Nephron progenitor cell (in vitro differentiated cells): ENCODE measurements at places on chromosomes 16 and 17.
A peak's percentile ranks its signal among the peaks of the same experiment; 100 is the strongest.

- H3K4me3 ChIP-seq = no peak overlapping the region
- H3K36me3 ChIP-seq = peaks cover 4% of the 10 kb centered on the region
- no peak for DNase-seq
These were observed 83.1 kb downstream of the SDK2 start for GRCh38 chr17:73561111-73561510.

DNA sequence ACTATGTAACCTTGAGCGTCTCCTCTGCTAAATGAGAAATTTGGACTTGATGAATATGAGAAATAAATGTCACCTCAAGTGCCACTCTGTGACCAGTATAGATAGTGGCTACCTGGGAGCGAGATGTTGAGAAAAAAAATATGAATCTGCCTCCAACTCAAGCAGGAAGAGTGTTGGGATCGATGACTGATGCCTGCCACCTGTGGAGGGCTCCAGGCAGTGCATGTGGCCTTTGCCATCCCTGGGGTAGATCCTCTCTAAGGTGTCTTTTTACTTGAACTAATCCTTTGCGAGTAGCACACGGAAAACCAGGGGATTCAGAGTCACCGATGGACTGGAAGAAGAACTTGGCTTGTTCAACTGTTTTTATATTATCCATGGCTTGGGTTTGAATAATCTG lies 9.4 kb downstream of the CCDC182 start:
- peaks cover 36% of the 10 kb centered on the region for H3K4me1 ChIP-seq
- no peak overlapping the region for H3K4me3 ChIP-seq
- no peaks in the 10 kb centered on the region for H3K27me3 ChIP-seq

GRCh38 chr17:47305302-47305923 lies 18.3 kb upstream of the EFCAB13 start:
- peaks cover 6% of the 10 kb centered on the region for H3K27me3 ChIP-seq
- H3K4me3 ChIP-seq = no peak overlapping the region
- H3K36me3 ChIP-seq = no peaks in the 10 kb centered on the region

GRCh38 chr17:2400877-2401425 lies at the start of gene MNT:
MNT (minus strand) TSS chr17:2401060; CDS start chr17:2400712, 348 bp downstream.
- H3K4me3 ChIP-seq = peak within 1 kb of the TSS; percentile 92
- H3K36me3 ChIP-seq = peaks cover 10% of the 10 kb centered on the region
- DNase-seq = peak; percentile 90

DNA sequence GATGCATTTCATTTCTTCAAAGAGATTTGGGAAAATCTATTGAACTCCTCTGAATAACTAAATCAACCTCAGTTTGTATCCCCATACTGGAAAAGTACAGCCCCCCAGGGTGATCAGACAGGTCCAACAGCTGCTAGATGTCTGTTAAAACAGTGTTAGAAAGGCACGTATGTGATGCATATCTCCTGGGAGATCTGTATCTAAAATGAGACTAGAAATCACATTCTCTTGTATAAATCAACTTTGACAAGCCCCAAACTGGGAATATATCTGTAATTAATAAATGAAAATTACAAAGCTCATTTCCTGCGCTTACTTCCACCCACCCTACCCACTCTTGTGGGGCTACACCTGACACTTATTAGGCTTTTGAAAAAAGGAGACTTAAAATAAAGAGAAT lies 3.8 kb upstream of the KIF2B start:
- H3K27me3 ChIP-seq = no peaks in the 10 kb centered on the region
- no peak for DNase-seq
- no peaks in the 10 kb centered on the region for H3K36me3 ChIP-seq
- H3K4me3 ChIP-seq = no peak overlapping the region
- peaks cover 26% of the 10 kb centered on the region for H3K4me1 ChIP-seq

DNA sequence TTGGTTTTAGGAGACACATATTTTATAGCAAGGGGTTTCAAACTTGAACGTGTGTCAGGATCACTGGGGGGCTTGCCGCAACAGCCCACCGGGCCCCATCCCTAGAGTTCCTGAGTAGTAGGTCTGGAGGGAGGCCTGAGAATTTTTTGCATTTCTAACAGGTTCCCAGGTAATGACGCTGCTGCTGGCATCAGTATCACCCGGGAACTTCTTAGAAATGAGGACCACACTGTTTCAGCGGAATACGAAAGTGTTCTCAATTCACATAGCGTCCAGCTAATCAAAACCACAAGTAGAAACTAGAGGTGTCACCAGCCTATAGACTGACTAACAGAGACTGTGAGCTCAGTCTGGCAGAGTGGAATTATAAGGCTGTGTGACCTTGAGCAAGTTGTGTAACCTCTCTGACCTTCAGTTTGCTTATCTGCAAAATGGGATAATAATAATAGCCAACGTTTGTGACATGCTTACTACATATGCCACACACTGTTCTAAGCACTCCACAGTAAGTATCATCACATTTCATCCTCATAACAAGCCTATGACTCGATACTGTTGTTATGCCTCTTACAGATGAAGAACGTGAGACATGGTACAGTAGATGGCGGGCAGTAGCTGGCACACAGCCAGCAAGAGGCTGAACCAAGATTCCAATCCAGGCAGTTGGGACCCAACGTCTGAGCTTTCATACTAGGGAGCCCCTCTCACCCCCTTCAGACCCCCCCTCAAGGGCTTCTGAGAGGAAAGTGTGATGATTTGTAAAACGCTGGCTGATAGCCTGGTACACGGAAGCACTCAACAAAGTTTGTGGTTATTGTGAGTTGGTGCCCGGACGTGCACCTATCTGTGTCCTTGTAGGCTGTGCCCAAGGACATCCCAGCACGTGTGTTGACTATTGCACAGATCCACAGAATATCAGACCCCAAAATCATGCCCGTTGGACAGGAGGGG lies 4.6 kb upstream of the ICAM2 start:
- no peak overlapping the region for H3K27ac ChIP-seq
- H3K27me3 ChIP-seq = peaks cover 26% of the 10 kb centered on the region
- H3K36me3 ChIP-seq = no peaks in the 10 kb centered on the region
- peaks cover 19% of the 10 kb centered on the region for H3K4me1 ChIP-seq
- no peak overlapping the region for H3K4me3 ChIP-seq
- DNase-seq = no peak

- DNase-seq = peak; percentile 90
- peaks cover 9% of the 10 kb centered on the region for H3K27me3 ChIP-seq
- no peaks in the 10 kb centered on the region for H3K4me1 ChIP-seq
- no peaks in the 10 kb centered on the region for H3K36me3 ChIP-seq
These were observed 196.1 kb downstream of the GSG1L start for GRCh38 chr16:27867122-27868110.

- peak; percentile 15 for DNase-seq
- H3K27ac ChIP-seq = no peak overlapping the region
- peaks cover 16% of the 10 kb centered on the region for H3K4me1 ChIP-seq
- no peaks in the 10 kb centered on the region for H3K36me3 ChIP-seq
- H3K4me3 ChIP-seq = peak overlapping the region; percentile 38
These were observed 49.6 kb upstream of the AMZ2 start for GRCh38 chr17:68197997-68198930.

DNA sequence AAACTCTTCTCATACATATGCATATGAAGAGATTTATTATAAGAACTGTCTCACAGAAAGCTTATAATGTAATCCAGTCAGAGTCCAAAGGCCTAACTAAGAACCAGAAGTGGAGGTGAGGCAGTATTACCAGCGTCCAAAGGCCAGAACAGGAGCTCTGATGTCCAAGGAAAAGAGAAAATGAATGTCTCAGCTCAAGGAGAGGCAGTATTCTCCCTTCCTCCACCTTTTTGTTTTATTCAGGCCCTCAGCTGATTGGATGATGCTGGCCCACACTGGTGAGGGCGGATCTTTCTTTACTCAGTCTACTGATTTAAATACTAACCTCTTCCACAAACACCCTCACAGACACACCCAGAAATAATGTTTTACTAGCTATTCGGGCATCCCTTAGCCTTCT lies 43.4 kb downstream of the FBXL20 start:
- H3K36me3 ChIP-seq = peaks cover 10% of the 10 kb centered on the region
- DNase-seq = no peak
- no peaks in the 10 kb centered on the region for H3K4me1 ChIP-seq
- no peak overlapping the region for H3K27ac ChIP-seq
- H3K4me3 ChIP-seq = no peak overlapping the region

- peaks cover 14% of the 10 kb centered on the region for H3K36me3 ChIP-seq
- peaks cover 52% of the 10 kb centered on the region for H3K27me3 ChIP-seq
- H3K27ac ChIP-seq = no peak overlapping the region
These were observed 308 bp downstream of the ADCY9 start for GRCh38 chr16:4115949-4116318.

DNA sequence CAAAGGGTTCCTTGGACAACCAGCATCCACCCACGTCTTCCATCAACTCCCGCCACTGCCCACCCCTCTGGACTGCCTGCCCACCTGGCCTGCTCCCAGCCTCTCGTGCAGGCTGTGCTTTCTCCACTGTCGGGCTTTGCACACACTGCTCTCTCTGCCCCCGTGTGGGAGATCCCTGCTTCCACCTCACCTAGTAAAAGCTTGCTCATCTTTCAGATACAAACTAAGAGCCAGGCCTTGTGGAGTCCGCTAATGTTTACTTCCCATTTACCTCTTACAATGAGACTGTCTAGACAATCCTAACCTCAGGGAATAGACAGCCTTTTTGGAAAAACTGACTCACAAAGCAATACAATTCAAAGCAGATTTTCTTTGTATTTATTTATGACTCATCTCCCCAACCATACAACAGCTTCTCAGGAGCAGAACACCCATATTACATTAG lies 67.6 kb downstream of the USP31 start:
- no peak for DNase-seq
- no peaks in the 10 kb centered on the region for H3K4me1 ChIP-seq
- H3K27ac ChIP-seq = no peak overlapping the region
- H3K4me3 ChIP-seq = no peak overlapping the region

DNA sequence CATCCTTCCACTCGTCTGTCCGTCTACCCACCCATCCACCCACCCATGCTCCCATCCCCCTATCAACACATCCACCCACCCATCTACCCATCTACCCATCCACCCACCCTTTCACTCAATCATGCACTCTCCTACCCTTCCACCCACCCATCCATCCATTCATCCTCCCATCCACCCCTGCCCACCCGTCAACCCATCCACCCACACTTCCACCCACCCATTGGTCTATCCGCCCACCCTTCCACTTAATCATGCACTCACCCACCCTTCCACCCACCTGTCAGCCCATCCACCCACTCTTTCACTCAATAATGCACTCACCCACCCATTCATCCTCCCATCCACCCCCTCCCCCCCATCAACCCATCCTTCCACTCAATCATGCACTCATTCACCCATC lies 250.0 kb upstream of the EEF2KMT start:
- DNase-seq = no peak
- H3K36me3 ChIP-seq = no peaks in the 10 kb centered on the region
- H3K27ac ChIP-seq = no peak overlapping the region
- H3K27me3 ChIP-seq = peaks cover 28% of the 10 kb centered on the region

DNA sequence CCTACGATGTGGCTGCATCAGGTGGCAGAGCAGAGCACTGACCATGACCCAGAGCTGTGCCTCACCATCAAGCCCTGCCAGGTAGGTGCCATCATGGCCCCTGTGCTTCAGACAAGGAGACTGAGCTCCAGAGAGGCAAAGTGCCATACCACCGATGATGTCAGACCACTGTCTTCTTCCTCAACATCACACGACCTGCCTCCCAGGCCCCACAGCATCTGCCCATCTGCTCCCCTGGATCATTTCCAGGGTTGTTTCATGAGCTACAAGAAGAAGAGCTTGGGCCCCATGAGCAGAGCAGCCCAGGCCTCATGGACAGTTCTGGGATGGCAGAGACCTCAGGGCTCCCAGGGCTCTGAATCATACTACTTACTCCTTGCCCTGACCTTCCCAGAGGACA lies 9.9 kb downstream of the XYLT1 start:
- H3K4me3 ChIP-seq = no peak overlapping the region
- peaks cover 4% of the 10 kb centered on the region for H3K36me3 ChIP-seq
- peaks cover 9% of the 10 kb centered on the region for H3K4me1 ChIP-seq

DNA sequence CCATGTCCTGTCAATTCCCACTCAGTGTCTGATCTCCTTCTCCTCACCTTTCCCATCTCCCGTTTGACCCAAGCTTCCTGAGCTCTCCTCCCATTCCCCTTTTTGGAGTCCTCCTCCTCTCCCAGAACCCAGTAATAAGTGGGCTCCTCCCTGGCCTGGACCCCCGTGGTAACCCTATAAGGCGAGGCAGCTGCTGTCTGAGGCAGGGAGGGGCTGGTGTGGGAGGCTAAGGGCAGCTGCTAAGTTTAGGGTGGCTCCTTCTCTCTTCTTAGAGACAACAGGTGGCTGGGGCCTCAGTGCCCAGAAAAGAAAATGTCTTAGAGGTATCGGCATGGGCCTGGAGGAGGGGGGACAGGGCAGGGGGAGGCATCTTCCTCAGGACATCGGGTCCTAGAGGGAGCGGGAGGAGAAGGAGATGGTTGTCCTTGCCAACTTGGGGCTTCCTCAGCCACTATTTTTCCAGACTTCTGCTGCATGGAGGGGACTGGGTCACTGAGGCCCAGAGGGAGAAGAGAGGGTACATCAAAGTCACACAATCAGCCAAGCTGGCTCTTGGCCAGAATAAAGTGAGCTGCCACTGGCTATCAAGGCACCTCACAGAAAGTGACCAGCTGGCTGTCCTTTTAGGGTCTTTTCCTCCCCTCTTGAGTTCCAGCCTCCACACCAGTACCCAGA lies 1.9 kb upstream of the TBC1D10B start:
- peaks cover 4% of the 10 kb centered on the region for H3K27me3 ChIP-seq
- H3K27ac ChIP-seq = peak overlapping the region; percentile 99
- H3K4me1 ChIP-seq = peaks cover 69% of the 10 kb centered on the region

- H3K27me3 ChIP-seq = peaks cover 13% of the 10 kb centered on the region
- DNase-seq = no peak
- H3K36me3 ChIP-seq = no peaks in the 10 kb centered on the region
- H3K4me1 ChIP-seq = peaks cover 38% of the 10 kb centered on the region
These were observed 169.6 kb downstream of the SEC14L1 start for GRCh38 chr17:77310336-77310735.

DNA sequence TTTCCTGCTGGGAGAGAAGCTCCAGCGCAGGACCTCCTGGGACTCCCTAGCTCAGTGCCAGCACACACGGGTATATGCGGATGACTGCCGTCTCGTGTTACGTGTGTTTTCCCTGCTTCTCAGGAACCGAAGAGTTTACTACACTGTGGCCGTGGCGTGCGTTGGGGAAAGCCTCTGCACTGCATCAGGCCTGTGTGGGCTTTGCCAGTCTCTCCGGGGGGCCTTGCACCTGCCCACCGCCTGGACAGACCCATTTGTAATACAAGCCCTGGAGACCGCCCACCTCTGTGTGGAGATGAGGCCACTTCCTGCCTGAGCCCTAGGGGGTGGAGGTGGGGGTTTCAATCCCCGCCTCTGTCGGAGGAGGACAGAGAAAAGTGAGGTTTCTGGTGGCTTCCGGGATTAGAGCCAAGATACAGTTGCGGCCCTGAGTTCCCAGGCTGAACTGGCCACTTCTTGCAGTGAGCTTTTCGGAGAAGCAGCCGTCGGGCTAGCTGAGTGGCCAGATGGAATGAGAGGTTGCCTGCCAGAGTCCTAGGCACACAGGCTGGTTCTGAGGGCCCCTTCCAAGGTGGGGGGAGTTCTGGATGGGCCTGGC lies 43.4 kb upstream of the GSE1 start:
- no peak overlapping the region for H3K4me3 ChIP-seq
- H3K4me1 ChIP-seq = peaks cover 91% of the 10 kb centered on the region
- H3K36me3 ChIP-seq = peaks cover 14% of the 10 kb centered on the region

- no peak overlapping the region for H3K27ac ChIP-seq
- no peak overlapping the region for H3K4me3 ChIP-seq
- peaks cover 13% of the 10 kb centered on the region for H3K36me3 ChIP-seq
- no peak for DNase-seq
- H3K4me1 ChIP-seq = peaks cover 40% of the 10 kb centered on the region
These were observed 4.0 kb downstream of the LYRM1 start for GRCh38 chr16:20904507-20905081.

- no peak for DNase-seq
- peaks cover 6% of the 10 kb centered on the region for H3K27me3 ChIP-seq
- peak overlapping the region; percentile 66 for H3K27ac ChIP-seq
- H3K36me3 ChIP-seq = peaks cover 9% of the 10 kb centered on the region
These were observed 78.4 kb downstream of the KATNIP start for GRCh38 chr16:27628241-27628942.
